ENCODE measurements at places on chromosomes 3 and 15.
A peak's percentile ranks its signal among the peaks of the same experiment; 100 is the strongest.

DNA sequence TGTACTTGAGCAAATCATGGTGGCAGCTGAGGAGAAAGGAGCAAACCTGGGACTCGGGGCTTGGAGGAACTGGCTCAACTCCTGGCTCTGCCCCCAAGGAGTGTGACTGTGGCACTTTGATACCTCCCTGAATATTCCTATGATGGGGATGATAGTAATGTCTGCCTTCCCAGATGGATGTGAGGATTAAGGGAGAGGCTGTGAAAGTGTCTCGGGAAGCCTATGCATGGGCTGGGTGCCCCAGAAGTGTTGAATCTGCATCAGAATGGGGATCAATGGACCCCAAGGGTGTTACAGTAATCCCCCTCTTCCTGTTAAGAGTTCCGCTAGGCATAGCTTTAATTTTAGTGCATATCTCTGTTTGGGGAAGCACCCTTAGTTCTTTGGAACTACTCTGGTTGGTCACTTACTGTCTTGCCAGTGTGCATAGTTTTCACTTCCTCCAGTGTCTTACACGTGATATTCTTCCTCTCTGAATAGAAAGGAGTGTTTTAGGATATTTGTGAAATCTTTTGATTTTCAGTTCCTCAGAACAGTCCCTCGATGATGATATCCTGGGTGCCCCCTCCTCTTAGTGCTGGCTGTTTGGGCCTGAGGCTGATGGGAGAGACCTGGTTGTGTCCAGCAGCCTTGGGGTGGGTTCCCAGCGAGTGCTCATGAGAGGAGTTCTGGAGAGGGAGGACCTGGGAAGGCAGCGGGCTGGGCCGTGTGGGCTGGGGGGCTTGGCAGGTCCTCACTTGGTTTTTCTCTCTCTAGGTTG lies 97.5 kb downstream of the CHDH start:
- no peak for DNase-seq

DNA sequence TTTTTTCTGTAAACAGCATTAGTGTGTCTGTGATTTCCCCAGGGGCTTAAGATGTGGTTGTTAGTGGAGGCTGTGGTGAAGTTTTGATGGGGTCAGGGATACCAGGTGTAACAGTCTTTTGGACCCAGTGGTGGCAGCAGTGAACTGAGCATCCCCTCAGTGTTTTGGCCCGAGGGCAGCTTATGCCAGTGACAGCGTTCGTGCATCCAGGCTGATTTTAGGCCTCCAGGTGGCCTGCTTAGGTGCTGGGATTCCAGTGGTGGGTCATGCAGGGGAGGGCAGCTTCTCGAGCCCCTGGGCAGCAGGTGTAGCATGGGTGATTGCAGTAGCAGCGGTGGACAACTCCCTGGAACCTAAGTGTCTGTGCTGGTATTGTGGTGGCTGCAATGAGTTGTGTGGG lies 29.2 kb downstream of the STT3B start:
- no peak for DNase-seq

GRCh38 chr3:33717616-33717865 lies 513 bp downstream of the CLASP2 start:
- peak; percentile 64 for DNase-seq

GRCh38 chr3:37768107-37768809 lies 93.4 kb upstream of the CTDSPL start:
- no peak for DNase-seq

DNA sequence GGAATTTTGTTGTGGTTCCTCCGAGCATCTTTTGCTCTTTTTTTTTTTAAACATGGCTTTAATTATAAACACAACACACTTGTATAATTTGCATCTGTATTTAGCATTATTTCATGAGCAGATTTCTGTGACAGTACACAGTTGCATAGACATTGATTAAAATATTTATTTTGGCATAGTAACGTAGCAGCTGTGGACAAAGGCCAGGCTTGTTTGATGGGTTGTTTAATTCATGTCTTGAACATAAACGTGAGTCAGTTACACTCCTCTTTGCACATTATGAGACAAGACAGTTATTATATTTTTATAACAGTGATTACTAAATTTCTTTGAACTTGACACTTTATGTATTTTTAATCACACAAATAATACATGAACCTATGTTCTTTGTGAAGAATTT lies 182.5 kb downstream of the CACNA2D3 start:
- DNase-seq = no peak

DNA sequence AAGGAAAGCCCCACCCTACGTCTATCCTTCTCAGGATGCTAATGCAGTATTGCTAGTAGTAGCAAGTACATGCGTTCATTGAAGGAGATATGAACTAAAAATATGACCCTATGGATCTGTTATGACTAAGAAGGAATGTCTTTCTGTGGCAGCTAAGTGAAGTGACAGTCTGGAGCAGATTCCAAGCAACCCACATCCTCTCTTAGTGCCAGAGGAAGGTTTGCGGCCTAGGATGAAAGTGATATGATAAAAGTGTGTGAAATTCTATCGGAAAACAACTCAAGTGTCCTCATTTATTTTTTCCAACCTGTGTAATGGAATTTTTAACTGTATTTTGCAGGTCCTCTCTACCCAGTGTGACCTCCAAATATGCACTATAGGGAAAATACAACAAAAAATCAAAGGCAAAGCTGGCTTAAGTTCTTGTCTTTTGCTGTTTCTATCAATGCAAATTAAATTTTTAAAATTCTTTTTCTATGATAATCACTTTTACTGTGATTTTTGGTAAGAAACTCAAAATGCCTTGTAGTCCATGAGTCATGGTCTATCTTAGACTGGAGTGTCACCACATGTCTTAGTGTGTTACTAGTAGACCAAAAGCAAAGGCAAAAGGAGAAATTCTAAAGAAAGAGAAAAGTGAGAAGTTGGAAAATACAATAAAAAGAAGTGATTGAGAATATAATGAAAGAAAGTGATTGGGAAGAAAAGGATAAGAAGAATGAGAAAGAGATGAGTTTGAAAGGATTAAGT lies 161.2 kb upstream of the TMCO5A start:
- DNase-seq = no peak
